ENCODE measurements at places on chromosomes 11 and 22. TPM values are rescaled to one million over a fixed set of nuclear protein-coding genes. Genes with fewer than 3 reads are reported as not detected.
A peak's percentile ranks its signal among the peaks of the same experiment; 100 is the strongest.

BARX2 gene
- 19.0 TPM for total RNA-seq

HTR3B gene
- not detected for total RNA-seq

PTPN5 gene
- not detected for total RNA-seq

ANKK1 gene
- 0.10 TPM for total RNA-seq

C11orf21 gene
- 0.52 TPM for total RNA-seq

TUG1 gene
- 66.6 TPM for total RNA-seq

SYT7 gene
- 8.5 TPM for total RNA-seq

RIMBP3C gene
- 0.07 TPM for total RNA-seq

MAPK12 gene
- total RNA-seq = 2.6 TPM

- H3K4me1 ChIP-seq = no peaks in the 10 kb centered on the region
- no peaks in the 10 kb centered on the region for H3K27me3 ChIP-seq
- no peaks in the 10 kb centered on the region for H3K36me3 ChIP-seq
These were observed 1.1 kb upstream of the OR52N2 start for GRCh38 chr11:5807580-5807979.

GRCh38 chr11:123260511-123261211, 65.6 kb upstream of the CLMP start:
- H3K27me3 ChIP-seq = no peaks in the 10 kb centered on the region
- no peak for DNase-seq
- no peak overlapping the region for H3K27ac ChIP-seq
- no peaks in the 10 kb centered on the region for H3K4me1 ChIP-seq
- no peaks in the 10 kb centered on the region for H3K36me3 ChIP-seq

DNA sequence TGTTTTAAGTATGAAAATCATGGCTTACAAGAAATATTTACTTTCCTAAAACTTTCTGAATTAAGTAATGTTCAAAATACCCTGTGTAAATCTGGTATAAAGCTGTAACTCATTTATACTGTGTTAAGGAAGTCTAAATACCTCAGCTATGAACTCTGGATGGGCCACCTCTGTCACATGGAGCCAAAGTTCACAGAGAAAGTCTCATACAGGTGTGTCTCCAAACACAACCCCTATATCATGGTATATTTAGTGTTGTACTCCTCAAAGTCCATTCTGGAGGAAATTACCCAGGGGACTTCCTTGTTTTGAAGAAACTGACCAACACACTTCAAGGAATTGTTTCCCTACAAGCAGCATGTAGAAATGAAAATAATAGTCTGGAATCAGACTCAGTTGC, 909.2 kb upstream of the TENM4 start:
- no peak overlapping the region for H3K27ac ChIP-seq
- no peaks in the 10 kb centered on the region for H3K36me3 ChIP-seq
- H3K4me1 ChIP-seq = no peaks in the 10 kb centered on the region
- H3K27me3 ChIP-seq = no peaks in the 10 kb centered on the region

- H3K27me3 ChIP-seq = no peaks in the 10 kb centered on the region
- H3K4me1 ChIP-seq = peaks cover 6% of the 10 kb centered on the region
- DNase-seq = no peak
- H3K27ac ChIP-seq = no peak overlapping the region
These were observed 7.8 kb upstream of the ACR start for GRCh38 chr22:50730013-50730891.

DNA sequence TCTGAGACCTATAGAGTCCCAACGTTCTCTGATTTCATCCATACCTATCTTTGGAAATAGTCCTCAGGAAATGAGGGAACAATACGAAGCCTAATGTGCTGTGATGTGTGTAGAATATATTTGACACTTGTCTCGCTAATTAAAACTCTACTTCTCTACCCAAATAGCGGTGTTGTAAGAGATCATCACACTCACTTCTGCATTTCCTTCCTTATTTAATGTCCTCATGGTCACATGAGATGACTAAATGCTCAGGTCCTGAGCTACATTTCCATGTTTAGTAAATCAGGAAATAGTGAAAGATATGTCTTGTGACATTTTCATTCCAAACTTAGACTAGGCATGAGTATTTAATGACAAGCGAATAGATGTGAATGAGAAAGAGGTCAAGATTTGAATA, 112.3 kb downstream of the MAML2 start:
- no peaks in the 10 kb centered on the region for H3K4me1 ChIP-seq
- H3K27me3 ChIP-seq = no peaks in the 10 kb centered on the region
- no peak for DNase-seq
- no peaks in the 10 kb centered on the region for H3K36me3 ChIP-seq
- H3K4me3 ChIP-seq = no peak overlapping the region

GRCh38 chr11:10858439-10859325, 829 bp upstream of the ZBED5 start:
- peak overlapping the region; percentile 73 for H3K4me3 ChIP-seq
- H3K27ac ChIP-seq = peak overlapping the region; percentile 100
- DNase-seq = peak; percentile 71
- no peaks in the 10 kb centered on the region for H3K27me3 ChIP-seq
- peaks cover 2% of the 10 kb centered on the region for H3K36me3 ChIP-seq
- no peaks in the 10 kb centered on the region for H3K4me1 ChIP-seq

DNA sequence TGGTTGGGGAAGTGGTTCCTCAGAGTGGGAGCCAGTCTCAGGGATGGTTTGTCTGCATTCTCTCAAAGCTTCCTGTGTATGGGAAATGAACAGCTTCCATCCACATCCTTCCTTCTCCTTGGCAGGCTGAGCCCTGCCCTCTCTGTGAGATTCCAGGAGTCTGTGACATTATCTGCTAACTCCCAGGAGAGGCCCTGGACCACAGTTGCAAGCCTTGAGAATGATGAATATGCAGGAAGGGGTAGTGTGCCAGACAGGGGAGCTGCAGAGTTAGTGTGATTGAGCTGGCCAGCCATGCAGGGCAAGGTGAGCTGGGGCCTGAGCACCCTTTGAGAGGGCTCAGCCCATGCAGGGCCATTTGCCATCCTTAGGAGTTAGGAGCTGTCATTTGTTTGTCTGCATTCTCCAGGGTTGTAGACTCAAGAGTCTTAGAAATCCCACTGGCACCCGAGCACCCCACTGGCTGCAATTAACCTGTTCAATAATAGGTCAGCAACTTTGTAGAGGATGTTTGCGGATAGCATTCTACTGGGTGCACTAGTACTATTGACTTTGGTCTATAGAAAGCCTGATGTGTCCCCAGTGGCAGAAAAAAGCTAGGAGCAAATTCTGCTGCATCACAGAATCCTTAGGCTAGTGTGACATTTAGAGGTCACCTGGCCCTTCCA, 299.0 kb upstream of the CADM1 start:
- no peaks in the 10 kb centered on the region for H3K36me3 ChIP-seq
- no peaks in the 10 kb centered on the region for H3K4me1 ChIP-seq
- H3K27me3 ChIP-seq = no peaks in the 10 kb centered on the region
- no peak overlapping the region for H3K4me3 ChIP-seq

GRCh38 chr22:27900153-27900552, 18.9 kb downstream of the PITPNB start:
- H3K27ac ChIP-seq = no peak overlapping the region
- no peak overlapping the region for H3K4me3 ChIP-seq
- H3K27me3 ChIP-seq = no peaks in the 10 kb centered on the region

GRCh38 chr22:30167296-30167695, 79.3 kb downstream of the LIF start:
- no peaks in the 10 kb centered on the region for H3K4me1 ChIP-seq
- no peak for DNase-seq
- no peak overlapping the region for H3K4me3 ChIP-seq

- no peaks in the 10 kb centered on the region for H3K27me3 ChIP-seq
- no peak overlapping the region for H3K27ac ChIP-seq
- DNase-seq = no peak
- H3K4me1 ChIP-seq = peaks cover 10% of the 10 kb centered on the region
These were observed 11.8 kb upstream of the WDR74 start for GRCh38 chr11:62850911-62851806.

DNA sequence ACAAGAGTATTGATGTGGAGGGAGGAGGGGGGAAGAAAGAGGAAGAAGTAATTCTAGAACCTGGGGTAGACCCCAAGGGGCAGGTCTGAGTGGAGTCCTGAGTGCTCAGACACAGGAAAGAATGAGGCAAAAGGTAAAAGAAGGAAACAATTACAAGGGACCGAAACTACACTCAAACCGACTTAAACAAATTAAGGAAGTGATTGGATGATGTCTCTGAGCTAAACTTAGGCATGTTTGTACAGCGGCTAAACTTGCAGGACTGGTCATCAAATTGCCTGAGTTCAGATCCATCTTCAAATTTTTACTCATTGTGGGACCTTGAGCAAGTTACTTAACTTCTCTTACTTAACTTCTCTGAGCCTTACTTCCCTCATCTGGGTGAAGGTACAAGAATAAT, 86.3 kb upstream of the LRRC55 start:
- H3K4me3 ChIP-seq = no peak overlapping the region
- H3K27me3 ChIP-seq = no peaks in the 10 kb centered on the region
- no peaks in the 10 kb centered on the region for H3K4me1 ChIP-seq
- H3K36me3 ChIP-seq = no peaks in the 10 kb centered on the region
- no peak overlapping the region for H3K27ac ChIP-seq
- no peak for DNase-seq

- no peaks in the 10 kb centered on the region for H3K36me3 ChIP-seq
- no peak for DNase-seq
- H3K4me1 ChIP-seq = no peaks in the 10 kb centered on the region
- H3K4me3 ChIP-seq = no peak overlapping the region
These were observed 33.2 kb downstream of the OR8B12 start for GRCh38 chr11:124510279-124510678.

DNA sequence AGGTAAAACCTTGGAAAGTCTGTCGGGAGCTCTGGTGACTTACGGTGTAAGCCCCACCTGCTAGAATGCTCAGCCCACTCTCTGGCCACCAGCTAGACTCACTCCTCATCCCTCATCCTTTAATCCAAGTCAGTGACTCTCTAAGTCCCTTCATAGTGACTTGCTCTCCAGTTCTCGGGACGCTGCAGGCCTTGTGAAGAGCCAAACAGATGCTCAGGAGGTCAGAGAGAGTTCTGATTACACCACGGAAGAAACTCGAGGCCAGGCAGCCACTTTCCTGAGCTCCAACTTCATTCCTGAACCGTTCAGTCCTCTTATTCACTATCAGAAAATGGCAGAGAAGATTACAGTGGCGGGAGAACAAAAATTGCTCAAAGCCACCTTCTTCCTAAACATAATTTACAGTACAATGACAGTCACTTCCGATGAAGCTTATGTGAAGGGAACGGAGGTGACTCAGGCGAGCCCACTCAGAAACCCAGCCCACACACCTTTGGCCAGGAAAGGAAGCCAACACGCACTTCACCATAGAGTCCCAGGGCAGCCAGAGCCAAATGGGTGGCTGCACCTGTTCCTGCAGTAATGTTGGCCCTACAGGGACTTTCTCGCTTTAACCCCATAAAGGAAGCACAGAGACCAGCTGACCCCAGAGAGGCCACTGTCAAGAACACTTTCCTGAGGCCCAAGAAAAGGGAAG, 100.4 kb downstream of the GALNT18 start:
- no peaks in the 10 kb centered on the region for H3K36me3 ChIP-seq
- no peak overlapping the region for H3K27ac ChIP-seq
- no peaks in the 10 kb centered on the region for H3K27me3 ChIP-seq
- no peaks in the 10 kb centered on the region for H3K4me1 ChIP-seq

DNA sequence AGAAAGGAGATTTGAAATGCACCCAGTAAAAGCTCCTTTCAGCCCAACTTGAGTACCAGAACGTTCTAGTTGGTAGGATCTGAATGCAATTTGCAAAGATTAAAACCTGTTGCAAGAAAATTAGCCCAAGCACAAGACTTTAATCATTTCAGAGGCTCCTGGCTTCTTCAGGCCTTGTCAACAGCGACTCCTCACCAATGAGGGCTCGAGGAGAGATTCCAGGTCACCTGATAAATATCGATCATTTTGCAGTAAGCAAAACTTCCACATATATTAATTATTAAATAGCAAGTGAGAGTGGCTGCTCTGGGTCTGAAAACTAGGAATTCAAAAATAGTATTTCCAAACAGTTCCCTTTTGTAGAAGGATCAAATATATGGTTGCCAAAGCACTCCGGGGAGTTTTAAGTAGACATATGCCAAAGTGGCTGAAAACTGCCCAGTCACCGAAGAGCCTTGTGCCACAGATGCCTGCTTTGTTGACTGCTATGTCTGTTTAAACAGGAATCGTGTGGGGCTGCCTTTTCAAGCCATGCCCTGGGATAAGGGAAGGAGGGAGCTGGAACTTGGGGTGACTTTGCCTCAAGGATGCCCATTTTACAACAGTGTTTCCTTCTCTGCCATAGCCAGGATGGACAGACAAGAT, 64.0 kb downstream of the CSNK2A3 start:
- no peak overlapping the region for H3K4me3 ChIP-seq
- H3K4me1 ChIP-seq = no peaks in the 10 kb centered on the region

- peaks cover 21% of the 10 kb centered on the region for H3K4me1 ChIP-seq
- H3K27ac ChIP-seq = peak overlapping the region; percentile 86
- no peaks in the 10 kb centered on the region for H3K27me3 ChIP-seq
These were observed 39.0 kb downstream of the CTNND1 start for GRCh38 chr11:57800444-57801182.

GRCh38 chr22:18059991-18060390, 17.8 kb upstream of the PEX26 start:
- DNase-seq = no peak
- H3K4me3 ChIP-seq = no peak overlapping the region
- peaks cover 4% of the 10 kb centered on the region for H3K4me1 ChIP-seq
- H3K27ac ChIP-seq = no peak overlapping the region

- H3K36me3 ChIP-seq = peaks cover 11% of the 10 kb centered on the region
- no peak for DNase-seq
- peaks cover 16% of the 10 kb centered on the region for H3K4me1 ChIP-seq
- H3K27ac ChIP-seq = peak overlapping the region; percentile 42
- no peak overlapping the region for H3K4me3 ChIP-seq
These were observed 63.2 kb downstream of the PPP6R3 start for GRCh38 chr11:68523743-68524142.

DNA sequence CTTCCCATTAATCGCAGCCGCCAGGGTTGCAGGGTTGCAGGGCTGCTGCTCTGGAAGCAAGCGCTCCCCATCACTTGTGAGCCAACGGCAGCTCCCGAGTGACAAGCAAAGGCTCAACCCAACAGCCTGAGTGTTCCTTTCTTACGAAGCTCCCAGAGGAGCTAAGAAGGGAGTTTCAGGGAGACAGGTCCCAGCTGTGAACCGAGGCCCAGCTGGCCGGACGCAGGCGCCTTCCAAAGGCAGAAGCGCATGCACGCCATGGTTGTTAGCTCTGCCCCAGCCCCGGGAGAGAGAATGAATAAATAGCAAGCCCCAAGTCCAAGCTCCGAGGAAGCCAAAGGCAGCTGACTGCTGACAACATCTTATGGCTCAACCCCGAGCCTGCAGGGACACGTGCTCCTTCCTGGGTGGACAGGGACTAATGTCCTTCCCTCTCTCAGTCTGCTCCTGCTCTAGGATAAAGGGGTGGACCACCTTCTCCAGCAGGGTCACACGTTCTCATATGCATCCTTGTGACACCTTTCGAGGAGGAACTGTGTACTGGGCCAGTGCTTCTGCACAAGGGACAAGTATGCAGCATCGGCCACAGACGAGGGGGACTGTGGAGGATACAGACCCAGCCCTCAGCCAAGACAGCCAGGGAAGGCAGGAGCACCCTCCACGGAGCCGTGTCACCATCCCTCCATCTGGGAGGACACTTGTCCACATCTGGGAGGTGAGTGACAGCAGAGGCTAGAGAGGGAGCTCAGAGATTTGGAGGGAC, 29.9 kb downstream of the SHANK2 start:
- H3K36me3 ChIP-seq = no peaks in the 10 kb centered on the region
- peak; percentile 28 for DNase-seq
- H3K27me3 ChIP-seq = no peaks in the 10 kb centered on the region
- H3K4me3 ChIP-seq = no peak overlapping the region
